ENCODE measurements at places on chromosomes 16 and 17.

DNA sequence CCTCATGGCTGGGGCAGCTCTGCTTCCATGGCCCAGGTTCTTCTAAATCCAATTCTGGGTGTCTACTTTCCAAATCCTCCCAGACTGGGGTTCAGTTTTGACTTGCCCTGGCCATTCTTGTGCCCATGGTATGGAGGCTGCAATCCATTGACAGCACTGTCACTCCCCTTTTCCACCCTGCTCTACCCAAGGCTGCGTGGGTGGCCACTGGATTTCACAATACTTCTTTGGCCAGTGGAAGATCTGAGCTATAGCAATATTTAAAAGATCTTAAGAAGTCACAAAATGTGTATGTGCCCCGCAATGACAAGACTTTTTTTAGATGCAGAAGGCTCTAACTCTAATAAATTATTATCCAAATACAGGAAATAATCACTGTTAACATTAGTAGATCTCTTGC is 329.4 kb upstream of the CCL2 start:
- no peak for DNase-seq

DNA sequence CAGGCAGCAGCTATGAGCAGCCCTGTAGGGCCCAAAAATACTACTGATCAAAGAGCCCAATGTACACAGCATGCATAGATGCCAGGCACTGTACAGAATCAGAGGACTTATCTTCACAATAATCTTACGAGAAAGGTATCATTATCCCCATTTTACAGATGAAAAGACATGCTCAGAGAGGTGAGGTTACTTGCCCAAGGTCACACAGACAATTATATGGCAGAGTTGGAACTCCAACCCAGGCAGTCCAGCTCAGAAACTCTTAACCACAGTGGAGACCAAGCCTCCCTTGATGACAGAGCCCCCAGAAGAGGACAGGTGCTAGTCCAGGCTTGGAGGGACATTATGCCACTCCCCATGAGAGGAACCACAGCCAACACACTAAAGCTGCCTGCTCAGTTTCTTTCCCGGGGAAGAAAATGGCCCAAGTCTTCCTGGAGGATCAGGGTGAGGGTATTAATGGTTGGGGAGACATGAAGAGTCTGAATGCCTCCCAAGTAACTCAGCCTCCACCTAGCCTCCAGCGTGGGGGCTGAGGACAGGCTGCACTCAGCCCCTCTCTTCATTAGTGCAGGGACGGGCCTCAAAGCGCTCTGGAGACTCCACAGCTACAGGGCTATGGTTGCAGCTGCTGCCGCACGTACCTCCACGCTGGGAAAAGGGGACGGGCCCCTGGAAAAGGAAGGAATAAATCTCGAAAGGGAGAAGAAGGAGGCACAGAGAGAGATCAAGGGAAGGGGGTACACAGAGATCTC is 826 bp downstream of the UNC119 start:
- peak; percentile 56 for DNase-seq

DNA sequence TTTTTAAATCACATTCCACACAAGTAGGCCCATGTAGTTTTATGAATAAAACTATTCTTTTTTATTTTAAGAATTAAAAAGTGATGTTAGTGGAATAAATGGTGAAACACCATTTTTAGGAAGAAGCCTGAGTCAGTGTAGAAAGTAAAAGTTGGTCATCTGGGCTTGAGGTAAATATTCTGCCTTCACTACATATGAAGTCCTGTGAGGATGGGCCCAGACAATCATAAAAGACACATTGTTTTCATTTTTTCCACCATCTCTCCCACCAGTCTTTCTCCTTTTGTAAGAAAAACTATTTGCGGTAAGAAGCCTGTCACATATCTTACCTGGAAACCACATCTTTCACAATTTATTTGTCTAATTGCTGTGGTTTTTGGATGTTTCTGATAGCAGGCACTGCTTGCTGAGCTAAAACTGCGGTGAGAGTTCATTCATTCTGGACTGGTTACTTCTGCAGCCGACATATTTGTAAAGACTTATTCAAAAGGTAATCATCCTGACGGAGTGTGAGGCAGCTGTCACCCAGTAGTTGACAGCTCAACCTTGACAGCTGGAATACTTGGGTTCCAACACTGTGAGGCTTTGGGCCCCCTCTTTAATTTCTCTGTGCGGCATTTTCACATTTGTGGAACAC is 10.6 kb upstream of the RFFL start:
- no peak for DNase-seq

GRCh38 chr16:71540-72401 is 660 bp downstream of the RHBDF1 start:
- peak; percentile 84 for DNase-seq

DNA sequence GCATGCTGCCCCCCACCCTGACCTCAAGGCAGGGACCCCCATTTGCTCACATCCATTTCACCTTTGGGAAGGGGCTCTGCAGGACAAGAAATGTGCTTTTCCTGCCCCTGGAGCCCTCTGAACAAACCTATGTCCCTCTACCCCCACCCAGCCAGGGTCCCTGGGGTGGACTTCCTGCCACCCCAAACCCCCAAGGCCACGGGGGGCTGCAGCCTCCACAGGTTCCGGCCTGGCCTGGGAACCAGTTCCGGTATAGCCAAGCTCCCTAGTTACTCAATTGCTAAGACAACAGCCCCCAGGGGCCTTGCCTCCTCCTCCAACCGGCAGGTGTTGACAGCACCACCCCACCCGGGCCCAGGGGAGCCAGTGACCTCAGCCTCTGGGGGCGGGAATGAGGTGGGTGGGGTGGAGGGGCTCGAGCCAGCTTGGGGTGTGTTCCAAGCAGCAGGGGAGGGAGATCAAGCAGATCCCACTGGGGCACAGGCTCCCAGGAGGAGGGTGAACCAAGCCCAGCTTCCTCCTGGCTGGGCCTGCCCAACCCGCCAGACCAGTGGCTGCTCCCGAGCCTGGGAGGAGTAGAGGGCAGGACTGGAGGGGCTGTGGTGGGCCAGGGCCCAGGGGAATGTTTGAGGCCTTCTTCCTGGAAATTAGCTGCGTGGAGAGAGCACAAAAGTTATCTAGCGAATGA is 6.6 kb downstream of the PNMT start:
- DNase-seq: peak; percentile 86

DNA sequence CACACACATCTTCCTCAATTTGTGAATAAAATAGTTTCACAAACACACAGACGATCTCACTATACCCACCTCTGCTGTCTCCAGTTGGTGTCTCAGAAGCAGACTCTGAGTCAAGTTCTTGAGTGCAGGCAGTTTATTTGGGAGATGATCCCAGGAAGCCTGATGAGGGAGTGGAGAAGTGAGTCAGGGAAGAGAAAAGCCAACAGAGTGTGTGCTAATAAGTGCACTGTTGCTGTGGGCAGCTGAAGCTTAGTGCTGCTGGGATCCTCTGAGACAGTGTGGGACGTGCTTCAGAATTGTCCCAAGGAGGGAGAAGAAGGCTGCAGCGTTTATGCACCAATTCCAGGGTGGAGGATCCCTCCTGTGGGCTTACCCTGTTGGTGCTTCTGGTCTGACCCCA is 423.2 kb upstream of the C16orf82 start:
- DNase-seq: no peak

DNA sequence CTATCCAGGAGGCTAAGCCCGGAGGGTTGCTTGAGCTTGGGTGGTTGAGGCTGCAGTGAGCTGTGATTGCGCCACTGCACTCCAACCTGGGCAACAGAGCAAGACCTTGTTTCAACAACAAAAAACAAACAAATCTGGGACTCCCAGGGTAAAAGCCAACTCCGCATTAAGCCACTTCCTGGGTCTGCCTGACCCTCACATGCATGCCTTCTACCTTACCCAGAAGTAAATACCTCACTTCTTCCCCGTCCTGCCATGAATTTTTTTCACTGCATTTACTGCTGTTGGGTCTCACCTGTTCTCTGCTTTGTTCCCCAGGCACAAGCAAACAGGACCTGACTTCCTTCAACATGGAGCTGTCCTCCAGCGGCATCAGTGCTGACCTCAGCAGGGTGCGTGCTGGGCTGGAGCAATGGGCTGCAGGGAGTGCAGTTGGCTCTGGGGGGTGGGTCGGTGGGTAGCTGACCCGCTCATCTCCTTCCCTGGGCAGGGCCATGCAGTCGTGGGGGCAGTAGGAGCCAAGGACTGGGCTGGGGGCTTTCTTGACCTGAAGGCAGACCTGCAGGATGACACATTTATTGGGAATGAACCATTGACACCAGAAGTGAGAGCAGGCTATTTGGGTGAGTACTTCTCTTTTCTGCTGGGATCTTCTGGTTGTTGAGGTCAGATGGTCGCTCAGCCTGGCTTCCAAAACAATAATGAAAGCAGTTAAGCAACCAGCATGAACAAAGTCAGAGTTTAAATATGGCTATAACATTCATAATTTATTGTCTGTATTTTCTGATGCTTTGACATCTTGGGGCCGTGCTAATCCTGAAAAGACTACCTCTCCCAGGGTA is 16.4 kb downstream of the ITGAL start:
- no peak for DNase-seq

DNA sequence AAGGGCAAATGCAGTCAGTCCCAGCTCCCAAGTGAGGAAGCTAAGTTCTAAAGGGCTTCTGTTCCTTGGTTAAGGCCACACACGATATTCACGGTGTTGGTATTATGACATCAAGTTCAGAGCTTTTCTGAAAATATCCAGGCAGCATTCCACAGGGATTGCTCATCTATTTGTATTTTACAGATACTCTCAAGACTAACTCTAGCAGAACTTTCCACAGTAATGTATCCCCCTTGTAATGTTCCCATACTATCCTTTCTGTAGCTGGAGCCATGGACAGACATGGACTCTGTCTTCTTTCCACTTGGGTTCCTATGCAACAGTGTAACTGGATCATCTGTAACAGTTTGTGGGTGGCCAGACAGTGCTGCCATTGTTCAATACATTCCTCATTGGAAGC is 13.5 kb downstream of the SDR42E1 start:
- peak; percentile 40 for DNase-seq

- DNase-seq: peak; percentile 78
Observed at GRCh38 chr16:84730406-84731106, 30.8 kb downstream of the USP10 start.

DNA sequence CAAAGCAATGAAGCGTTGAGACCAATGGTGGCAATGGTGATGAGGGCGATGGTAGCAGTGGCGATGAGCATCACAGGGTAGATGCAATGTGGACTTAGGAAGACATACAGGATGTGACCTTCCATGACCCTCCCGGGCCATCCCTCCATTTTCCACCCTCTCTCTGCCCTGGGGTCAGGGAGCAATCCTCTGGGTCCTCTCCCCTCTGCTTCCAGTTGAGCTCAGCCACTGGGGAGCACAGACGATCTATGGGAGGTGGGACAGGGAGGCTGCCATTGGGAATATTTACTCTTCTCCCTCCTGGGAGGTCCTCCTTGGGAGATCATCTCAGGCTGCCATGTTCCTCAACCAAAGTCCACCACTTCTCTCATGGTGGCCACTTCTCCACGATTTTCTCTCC is 260.7 kb upstream of the FOXF1 start:
- no peak for DNase-seq

DNA sequence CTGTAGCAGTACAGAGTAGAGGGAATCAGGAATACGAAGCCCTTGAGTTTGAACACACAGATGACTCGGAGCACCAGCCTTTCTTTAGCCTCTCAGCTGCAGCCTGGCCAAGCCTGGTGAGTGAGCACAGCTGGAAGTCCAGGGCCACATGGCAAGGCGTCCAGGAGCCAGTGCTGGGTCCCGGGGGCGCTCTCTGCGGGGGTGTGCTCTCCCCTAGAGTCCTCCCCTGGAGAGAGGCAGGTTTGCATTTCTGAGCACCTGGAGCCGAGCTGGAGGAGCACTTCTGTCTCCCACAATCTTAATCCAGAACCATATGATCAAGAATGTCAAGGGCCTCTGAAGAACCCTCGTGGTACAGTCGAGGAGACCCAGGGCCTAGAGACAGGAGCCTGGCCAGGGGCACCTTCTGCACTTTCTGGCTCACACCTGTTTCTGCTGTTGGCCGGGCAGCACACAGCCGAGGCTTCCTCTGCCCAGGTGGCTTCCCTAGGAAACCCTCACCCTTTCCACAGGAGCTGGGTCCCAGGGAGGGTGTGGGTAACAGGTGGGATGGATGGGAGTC is 78.3 kb downstream of the PLD6 start:
- DNase-seq: no peak

GRCh38 chr17:49522357-49522890 is 27.3 kb downstream of the NGFR start:
- DNase-seq: no peak

DNA sequence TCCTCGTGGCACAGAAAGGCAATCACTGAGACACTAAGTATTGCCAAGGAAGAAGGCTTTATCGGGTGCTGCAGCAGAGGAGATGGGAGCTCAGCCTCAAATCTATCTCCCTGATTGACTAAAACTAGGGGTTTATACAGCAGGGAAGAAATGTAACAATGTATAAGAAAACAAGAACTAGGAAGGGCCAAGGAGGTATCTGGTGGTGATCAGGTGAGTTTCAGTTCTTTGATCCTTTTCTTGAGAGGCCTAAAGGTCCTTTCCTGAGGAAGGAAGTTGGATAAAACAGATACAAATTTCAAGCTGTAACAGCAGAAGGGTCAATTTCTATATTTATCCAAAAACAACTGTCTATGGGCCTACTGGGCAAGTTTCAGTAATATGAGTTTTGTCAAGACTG is 212.4 kb downstream of the COPRS start:
- no peak for DNase-seq

GRCh38 chr17:72922219-72922618 is 170.3 kb downstream of the SLC39A11 start:
- peak; percentile 32 for DNase-seq

DNA sequence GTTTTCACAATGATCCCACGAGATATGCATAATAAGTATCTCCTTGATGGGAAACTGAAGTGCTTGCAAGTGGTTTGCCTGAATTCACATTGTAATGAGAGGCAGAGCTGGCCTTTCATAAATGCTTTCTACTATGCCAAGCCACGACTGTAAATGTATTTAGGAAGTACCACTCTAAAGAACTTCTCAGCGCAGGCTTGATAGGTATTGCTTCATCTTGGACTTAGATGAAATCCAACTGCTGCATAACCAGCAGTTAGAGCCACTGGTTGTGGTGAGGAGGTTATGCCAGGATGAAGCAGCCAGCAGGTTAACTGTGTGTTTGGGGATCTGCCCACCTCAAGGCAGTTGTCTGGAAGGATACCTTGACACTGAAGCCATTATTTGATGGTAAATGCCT is 26.8 kb downstream of the MARCHF10 start:
- no peak for DNase-seq

GRCh38 chr17:77432742-77433141 is 292.0 kb downstream of the SEC14L1 start:
- DNase-seq: no peak

GRCh38 chr17:66459811-66460270 is 157.4 kb downstream of the PRKCA start:
- DNase-seq: peak; percentile 75

Measured in large intestine (tissue), 12 donors.